ENCODE measurements at places on chromosomes 1 and 21. TPM values are rescaled to one million over a fixed set of nuclear protein-coding genes. Genes with fewer than 3 reads are reported as not detected.

Gene LDLRAD1
- not detected for total RNA-seq

Gene LCE1B
- not detected for total RNA-seq

Gene OPTC
- total RNA-seq: not detected

Gene FCRL4
- total RNA-seq: not detected

Gene JMJD4
- total RNA-seq: 34.4 TPM

All from melanocyte of skin (primary cell).